Ascending aorta (tissue), 2 donors: ENCODE measurements at places on chromosomes 5 and 9. TPM values are rescaled to one million over a fixed set of nuclear protein-coding genes. Genes with fewer than 3 reads are reported as not detected.

DNA sequence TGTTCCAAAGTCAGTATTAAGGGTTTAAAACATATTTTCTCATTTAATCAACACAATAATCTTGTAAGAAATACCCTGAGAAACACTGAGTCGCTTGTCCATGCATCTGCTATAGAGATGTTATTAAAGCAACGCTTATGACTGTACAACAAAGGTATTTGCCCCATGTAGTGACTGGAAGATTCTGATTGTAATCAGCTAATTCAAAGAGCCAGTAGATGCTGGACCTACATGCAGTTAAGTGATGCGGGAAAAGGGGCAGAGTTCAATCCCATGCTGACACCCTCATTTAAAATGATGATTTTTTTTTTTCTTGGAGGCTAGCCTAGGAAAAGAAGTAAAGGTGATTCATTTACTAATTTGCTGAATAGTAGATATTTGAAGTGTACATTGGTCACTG is 149.3 kb upstream of the MTAP start:
- DNase-seq: no peak

DNA sequence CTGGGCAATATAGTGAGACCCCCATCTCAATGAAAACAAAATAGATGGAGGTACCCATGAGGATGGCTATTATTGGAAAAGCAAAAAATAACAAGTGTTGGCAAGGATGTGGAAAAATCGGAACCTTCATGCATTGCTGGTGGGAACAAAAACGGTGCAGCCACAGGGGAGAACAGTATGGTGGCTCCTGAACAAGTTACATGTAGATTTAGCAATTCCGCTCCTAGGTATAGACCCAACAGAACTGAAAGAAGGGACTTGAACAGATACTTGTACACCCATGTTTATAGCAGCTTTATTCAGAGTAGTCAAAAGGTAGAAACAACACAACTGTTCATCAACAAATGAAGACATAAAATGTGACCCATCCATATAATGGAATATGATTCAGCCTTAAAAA is 43.0 kb downstream of the NTNG2 start:
- no peak for DNase-seq

GRCh38 chr9:37398464-37399025 is 24.0 kb upstream of the GRHPR start:
- no peak for DNase-seq

GRCh38 chr5:103340717-103341388 is 82.3 kb downstream of the MACIR start:
- no peak for DNase-seq

DNA sequence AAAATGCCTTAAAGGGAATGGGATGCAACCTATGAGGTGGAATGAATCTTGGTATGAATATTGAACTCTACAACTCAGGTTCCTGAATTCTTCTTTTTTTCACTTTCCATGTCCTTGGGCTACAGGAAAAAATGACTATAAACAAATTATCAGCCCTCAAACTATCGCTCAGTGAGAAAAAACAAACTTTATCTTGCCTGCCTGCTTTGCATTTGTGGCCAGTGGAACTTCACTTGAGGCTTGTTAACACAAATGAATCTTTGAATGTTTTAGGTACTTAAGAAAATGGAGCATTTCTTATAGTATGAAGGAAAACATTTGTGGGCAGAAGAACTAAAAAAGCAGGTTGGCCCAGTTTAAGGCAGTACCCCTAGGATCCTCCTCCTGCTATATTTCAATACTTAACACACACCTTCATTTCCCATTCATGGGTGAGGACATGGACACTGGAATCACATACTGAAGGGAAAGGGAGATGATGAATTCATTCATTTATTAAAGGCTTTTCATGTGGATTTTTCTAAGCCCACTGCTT is 34.1 kb downstream of the ELOVL7 start:
- DNase-seq: no peak

- DNase-seq: no peak
Observed at GRCh38 chr5:26812714-26813113, 225.7 kb downstream of the CDH9 start.

DNA sequence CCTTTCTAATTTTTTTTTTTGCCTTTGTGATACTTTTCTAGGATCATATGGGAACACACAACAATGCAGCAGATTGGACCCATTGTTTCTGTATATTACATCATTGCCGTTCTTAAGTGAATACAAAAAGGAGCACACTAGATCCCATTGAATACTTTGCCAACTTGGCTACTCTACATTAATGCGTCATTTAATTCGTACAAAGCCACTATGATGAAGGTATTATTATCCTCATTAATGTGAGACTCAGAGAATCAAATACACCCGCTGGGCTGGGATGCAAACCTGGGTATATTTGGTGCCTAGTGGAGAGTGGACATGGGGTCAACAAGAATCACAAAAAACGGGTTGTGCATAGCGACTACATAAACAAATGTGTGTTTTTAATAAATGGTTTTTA is 31.9 kb downstream of the OR2K2 start:
- no peak for DNase-seq

GRCh38 chr9:113585555-113585954 is 122.0 kb downstream of the RGS3 start:
- DNase-seq: no peak

DNA sequence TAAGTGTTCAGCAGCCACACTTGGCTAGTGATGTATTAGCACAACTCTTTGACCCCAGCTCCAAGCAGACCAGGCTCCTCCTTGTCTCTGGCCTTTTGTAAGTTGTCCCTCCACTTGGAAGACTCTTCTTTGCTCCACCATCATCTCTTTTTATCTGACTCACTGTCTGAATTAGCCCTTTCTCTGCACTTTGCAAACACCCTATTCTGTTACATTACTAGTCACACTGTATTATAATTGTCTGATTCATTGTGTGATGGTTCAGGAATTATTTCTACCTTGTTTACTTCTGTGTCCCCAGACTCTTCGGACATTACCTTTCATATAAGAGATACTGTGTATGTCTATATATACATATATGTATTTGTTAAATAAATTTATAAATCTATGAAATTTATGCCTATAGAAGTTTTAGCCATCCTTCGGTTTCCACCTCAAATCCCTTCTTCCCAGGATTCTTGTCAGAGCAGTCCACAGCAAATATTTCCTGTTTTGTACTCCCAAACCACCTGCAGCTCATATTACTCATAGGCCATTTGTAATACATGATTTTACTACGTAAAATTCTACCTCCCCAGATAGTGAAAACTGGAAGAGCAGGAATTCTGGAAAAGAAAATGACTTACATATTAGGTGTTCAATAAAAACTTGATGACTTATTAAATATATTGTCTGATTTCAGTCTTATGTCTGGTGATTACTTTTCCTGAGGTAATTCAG is 69.0 kb downstream of the MTAP start:
- DNase-seq: no peak

DNA sequence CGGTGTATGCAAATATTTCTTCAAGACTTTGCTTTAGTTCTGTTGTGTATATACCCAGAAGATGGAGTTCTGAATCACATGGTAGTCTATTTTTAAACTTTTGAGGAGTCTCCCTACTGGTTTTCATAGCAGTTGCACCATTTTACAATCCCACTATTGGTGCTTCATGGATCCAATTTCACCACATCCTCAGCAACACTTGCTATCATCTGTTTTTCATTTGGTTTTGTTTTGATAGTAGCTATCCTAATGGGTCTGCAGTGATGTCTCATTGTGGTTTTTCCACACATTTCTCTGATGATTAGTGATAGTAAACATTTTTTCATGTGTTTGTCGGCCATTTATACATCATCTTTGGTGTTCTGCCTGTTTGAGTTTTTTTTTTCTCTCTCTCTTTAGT is 1339.3 kb downstream of the EFNA5 start:
- DNase-seq: no peak

GRCh38 chr9:107018861-107019545 is 156.0 kb downstream of the ZNF462 start:
- DNase-seq: no peak

DNA sequence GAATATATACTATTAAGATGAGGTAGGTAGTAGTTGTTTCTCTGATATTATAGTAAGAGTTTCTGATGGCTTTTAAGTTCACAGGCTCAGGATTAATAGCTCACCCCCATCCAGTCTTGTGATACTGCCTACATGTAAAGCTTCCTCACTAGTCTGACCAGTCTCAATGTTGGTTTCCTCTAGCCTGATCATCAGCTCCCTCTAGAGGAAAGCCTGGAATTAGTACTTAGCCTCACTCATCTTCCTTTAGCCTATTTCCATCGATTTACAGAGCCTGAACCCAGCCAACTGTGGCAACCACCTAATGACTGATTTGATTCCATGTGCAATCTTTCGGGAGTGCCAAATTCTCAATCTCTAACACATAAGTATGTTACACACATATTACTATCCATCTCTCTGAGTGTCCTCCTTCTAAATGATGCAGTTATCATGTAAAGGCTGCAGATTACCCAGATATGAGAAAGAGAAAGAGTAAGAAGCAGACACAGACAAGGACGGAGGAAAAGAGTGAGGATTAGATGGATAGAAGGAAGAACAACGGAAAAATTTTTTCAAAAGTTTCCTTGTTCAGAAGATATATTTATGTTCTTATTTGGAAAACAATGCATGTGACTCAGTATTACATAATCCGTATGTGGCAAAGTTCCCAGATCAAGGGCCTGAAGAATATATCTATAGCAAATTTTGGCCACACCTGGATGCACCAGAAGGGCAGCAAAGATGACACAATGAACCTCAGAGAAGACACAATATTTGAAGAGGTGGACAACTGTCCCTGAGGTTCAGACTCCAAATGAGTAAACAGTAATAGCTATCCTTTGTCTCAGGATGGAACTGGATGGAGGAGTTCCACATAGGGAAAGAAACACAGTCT is 333.7 kb downstream of the ELAVL2 start:
- DNase-seq: no peak

DNA sequence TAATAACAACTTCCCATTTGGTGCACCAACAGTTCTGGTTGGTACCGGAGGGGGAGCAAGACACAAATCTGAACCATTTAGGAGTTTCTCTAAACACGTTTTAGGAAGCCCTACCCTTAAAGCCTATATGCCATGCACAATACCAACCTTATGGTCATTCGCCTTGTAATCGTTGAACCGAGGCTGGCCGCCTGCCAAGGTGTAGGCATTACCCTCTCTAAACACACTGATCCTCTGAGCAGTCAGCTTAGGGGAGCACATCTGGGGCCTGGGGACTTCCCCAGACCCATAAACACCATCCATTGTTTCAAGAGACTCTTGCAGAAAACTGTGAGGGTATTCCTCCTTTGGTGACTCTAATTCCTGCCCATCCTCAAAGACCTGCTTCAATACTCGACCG is 328 bp downstream of the GRXCR2 start:
- no peak for DNase-seq

DNA sequence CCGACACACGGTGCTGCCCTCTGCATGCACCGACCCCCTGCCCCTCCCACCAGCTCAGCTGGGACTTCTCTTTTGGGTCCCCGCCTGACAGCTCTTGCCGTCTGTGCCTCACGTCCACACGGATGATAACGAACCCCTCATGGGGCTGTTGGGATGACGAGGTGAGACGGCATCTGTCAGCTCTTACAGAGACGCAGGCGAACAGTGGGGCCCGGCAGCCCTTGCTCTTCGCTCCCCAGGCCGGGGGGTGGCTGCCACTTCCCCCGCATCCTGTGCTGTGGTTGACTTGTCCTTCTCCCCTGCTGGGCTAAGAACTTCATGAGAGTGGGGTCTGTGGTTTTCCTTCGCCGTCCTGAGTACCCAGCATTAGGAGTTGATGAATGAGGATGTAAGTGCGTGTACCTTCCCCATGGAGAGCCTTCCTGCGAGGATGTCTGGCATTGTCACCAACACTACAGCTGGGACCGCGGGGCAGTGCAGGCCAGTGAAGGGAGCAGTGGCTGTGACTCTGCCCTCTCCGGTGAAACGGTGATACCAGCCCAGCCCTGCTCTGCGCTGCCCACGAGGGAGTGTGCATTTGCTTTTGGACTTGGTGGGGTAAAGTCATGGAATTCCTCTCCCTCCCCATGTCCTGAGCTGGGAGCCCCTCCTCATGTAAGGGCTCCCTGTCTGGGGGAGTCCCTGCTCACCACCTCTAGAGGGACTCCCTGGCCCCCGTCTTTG is 23.2 kb downstream of the HK3 start:
- DNase-seq: no peak

DNA sequence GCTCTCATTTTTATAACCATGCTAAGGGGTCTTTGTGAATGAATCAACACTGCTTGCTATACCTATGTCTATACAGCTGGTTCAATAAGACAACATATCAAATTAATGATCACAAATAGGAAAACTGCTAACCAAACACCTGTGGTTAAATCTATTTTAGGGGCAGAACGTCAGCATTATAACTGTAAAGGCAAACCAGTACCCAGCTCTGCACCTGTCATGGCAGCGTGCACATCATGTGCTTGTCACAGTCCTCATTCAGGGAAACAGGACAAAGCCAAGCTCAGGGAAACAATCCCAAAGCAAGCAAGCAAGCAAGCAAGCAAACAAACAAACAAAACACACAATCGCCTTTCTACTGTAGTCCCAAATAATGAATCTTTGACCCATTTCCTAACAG is 277.7 kb upstream of the DAP start:
- no peak for DNase-seq

- no peak for DNase-seq
Observed at GRCh38 chr5:162360373-162360931, 292.9 kb downstream of the GABRG2 start.

DNA sequence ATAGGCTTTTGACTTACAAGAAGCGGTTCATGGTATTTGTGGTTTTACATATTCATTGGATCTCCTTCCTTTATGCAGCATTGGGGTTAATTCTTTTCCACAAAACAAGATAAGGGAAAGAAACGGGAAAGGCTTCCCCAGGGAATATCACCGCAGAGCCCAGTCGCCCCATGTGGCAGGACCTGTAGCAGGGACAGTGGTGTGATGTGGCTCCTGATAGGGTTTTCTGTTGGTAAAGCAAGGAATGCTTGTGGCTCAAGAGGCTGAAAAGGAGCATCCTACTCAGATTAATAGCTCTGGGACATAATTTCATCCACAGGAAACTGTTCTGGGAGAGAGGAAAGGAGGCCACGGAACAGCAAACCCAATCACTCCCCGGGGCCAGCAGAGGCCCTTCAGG is 699.9 kb downstream of the MTRR start:
- DNase-seq: no peak

DNA sequence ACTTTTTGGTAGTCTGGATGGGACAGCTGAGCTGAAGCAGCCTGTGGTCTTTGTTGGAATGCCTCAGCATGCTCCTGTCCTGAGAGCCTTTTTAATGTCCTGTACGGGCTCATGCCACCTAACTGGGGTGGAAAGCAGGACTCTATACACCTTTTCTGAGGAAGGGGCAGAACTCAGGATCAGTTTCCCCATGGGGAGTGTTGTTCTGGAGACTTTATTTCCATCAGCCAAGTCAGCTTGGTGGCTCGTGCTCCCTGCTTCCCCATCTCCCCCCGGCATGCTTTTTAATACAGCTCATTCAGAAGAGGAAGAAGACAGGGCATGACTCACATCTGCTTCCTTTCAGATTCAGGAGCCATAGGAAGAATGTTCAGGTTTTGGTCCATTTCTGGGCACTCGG is 5.1 kb upstream of the SEPTIN8 start:
- DNase-seq: peak; percentile 66

Gene APC
- 197 TPM for total RNA-seq

Gene DOK3
- total RNA-seq: 0.32 TPM

Gene ARL14EPL
- not detected for total RNA-seq

Gene SLC25A51
- total RNA-seq: 5.9 TPM

Gene PDCD1LG2
- total RNA-seq: 1.1 TPM

Gene TAF7
- 30.1 TPM for total RNA-seq

Gene LRRC8A
- total RNA-seq: 227 TPM

Gene TRAF1
- 16.7 TPM for total RNA-seq

Gene MUSK
- not detected for total RNA-seq

Gene PGGT1B
- 4.0 TPM for total RNA-seq

Gene WNT8A
- total RNA-seq: not detected

Gene PALM2AKAP2
- total RNA-seq: 38.2 TPM

Gene FOXB2
- total RNA-seq: not detected

Gene ADAMTSL2
- 3.4 TPM for total RNA-seq

Gene GFI1B
- total RNA-seq: not detected
